Mesenteric fat pad (tissue), 1 donor: ENCODE measurements at places on chromosomes 5 and 9.

GRCh38 chr9:127426756-127427155 is 2.6 kb downstream of the ZNF79 start:
- no peak for DNase-seq

- no peak for DNase-seq
Observed at GRCh38 chr5:95022967-95023695, 261.8 kb downstream of the MCTP1 start.

DNA sequence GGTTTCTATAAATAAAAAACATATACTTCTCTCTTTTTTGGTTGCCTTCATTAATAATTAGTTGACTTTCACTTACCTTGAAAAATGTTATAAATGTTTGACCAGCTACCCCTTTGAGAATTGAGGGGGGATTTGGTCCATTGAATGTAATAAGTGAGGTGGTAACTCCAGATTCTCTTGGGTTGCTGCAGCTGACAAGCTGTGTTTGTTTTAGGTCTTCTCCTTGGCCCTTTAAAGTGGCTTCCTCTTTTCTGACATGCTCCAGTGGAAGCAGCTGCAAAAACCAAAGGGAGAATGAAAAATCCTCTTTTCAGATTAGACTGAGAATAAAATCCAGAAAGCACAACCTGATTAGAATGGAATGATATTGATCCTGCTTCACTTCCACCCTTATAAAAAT is 410.5 kb downstream of the TMEM38B start:
- no peak for DNase-seq

- DNase-seq = no peak
Observed at GRCh38 chr9:93910598-93910997, 44.6 kb downstream of the BARX1 start.

GRCh38 chr9:127915801-127916719 is 781 bp downstream of the ST6GALNAC4 start:
- no peak for DNase-seq

DNA sequence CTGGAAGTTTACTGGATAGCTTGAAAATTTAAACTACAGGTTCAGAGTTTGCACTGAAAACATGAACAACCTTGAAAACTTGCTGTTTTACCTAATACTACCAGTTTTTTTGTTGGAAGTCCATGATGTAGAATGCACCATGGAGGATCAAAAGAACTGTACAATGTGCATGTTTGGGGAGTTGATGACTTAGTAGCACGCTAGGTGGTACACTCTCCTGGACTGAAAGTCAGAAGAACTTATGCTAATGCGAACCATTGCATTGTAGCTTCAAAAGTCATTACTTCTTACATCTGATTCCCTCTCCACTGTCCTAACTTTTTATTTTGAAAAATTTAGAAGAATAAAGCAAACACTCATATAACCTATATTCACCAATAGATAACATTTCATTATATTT is 211.0 kb downstream of the OSTF1 start:
- no peak for DNase-seq
